ENCODE measurements at places on chromosomes 11 and 22.
A peak's percentile ranks its signal among the peaks of the same experiment; 100 is the strongest.

DNA sequence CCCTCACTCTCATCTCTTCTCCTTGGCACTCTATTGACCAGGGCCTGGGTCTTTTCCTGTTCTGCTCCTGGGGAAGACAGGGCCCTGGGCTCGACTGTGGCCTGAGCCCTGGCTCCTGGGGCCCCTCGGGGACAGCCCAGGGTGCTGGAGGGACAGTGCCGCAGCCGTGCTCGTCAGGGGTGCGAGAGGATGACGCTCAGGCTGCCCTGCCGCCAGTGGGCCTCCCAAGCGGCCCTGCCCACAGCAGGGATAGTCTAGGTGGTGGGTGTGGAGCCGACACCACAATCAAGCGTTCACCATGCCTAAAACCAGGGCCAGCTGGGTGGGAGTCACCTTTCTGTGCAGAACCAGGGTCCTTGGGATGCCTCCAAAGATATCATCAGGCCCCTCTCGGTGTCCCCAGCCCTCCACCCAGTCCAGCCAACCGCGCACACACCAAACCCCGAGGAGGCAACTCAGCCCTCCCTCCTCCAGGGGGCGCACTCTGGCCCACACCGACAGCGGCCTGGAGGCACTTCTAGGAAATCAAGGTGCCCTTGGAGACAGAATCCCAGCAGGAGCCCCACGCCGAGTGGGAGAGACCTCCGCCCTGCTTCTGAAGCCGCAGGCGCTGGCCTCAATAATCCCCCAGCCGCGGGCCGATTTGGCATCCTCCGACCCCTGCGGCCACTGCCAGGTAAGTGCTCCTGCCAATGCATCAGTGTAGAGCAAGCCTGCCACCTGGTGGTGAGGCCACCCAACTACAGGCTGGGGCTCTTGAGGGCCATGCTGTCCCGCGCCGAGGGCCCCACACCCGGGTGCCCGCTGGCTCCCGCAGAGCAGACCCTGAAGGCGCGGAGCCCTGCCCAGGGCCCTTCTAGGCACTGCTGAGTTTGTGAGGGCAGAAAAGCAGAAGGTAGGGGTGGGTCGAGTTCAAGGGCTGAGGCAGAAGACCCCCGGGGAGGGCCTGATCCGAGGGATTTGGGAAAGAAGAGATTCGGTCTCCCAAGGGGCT lies 496.4 kb downstream of the BUD13 start:
- peak; percentile 34 for DNase-seq

- DNase-seq = peak; percentile 57
Measured at GRCh38 chr11:18384157-18384641, 10.2 kb upstream of the LDHA start.

GRCh38 chr11:27807596-27807995 lies 107.3 kb upstream of the BDNF start:
- no peak for DNase-seq

- no peak for DNase-seq
Measured at GRCh38 chr22:39535357-39535725, 2.8 kb upstream of the RPS19BP1 start.

GRCh38 chr11:43685440-43685839 lies 4.9 kb downstream of the HSD17B12 start:
- DNase-seq = no peak

GRCh38 chr11:44781655-44782054 lies 54.9 kb downstream of the TSPAN18 start:
- DNase-seq = no peak

DNA sequence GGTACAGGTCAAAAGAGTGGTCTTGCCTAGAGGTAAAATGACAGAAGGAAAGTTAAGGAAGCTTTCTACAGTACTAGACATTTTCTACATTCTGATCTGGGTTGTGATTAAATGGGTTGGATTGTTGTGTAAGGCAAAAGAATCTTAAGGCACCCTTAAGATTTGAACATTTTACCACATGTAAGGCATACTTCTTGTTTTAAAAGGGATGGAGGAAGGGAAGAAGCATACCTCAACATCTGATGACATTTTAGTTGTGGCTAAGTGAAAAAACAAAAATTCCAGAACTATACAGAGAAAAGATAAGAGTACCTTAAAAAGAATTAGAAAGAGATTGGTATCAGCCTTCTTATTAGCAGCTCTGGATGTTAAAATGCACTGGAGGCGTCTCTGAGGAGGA lies 356.0 kb upstream of the CADM1 start:
- DNase-seq = no peak

DNA sequence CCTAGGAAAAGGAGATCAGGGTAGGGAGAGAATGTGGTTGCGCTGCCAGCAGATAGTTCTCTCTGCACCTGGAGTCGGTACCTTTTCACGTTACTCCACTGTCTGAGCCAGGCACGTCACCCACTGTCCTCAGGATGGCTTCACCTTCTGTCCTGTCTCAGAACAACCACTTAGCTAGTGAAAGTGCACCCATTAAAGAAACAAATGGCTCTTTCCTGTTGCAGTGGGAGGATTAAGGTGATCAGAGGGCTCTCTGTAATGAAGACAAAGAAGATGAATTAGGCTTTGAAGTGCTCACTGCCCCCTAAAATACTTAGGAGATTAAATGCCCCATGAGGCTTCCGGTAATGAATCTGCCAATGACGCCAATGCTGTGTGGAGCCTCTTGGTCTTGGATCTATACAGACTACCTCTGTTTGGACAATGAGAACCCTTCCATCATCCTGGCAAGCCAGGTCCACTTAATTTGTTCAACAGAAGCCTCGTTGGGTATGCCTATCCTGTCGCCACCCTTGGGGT lies 113.7 kb downstream of the INSC start:
- DNase-seq = no peak

Measured in CD8-positive, alpha-beta T cell (primary cell).